Cerebellar nuclear complex (tissue), 1 donor: ENCODE measurements at places on chromosomes 7 and 10.

DNA sequence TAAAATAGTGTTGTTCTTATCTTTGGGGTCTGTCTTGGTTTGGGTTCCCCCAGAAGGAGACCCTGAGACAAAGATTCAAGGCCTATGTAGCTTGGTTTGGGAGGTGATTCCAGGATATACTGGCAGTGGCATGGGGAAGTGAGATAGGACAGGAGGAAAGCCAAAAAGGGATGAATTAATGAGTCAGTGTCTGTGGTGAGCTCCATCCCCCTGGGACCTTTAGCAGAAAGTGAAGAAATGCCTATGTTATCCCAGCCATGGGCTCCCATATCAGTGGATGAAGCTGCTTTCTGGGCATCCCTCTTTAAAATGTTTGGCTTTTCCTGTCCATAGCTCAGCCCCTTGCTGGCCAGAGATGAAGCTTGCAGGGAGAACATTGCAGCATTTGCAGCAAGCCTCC is 217.0 kb upstream of the CTBP2 start:
- no peak for DNase-seq

- no peak for DNase-seq
Measured at GRCh38 chr7:1176891-1177373, 16.9 kb upstream of the ZFAND2A start.

DNA sequence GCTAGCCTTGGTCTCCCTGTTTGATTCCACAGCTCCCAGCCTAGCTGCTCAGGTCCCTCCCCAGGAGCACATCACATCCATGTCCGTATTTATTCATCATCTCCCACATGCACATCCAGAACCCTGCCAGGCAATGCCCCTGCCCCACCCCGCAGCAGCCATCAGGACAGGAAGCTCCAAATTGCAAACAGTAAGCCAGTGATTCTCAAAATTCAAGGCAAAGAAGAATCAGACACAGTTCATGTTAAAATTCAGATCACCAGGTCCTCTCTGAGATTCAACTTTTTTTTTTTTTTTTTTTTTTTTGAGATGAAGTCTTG is 17.7 kb downstream of the LRRC20 start:
- no peak for DNase-seq

- DNase-seq = no peak
Measured at GRCh38 chr7:47600199-47601118, 18.5 kb upstream of the TNS3 start.

DNA sequence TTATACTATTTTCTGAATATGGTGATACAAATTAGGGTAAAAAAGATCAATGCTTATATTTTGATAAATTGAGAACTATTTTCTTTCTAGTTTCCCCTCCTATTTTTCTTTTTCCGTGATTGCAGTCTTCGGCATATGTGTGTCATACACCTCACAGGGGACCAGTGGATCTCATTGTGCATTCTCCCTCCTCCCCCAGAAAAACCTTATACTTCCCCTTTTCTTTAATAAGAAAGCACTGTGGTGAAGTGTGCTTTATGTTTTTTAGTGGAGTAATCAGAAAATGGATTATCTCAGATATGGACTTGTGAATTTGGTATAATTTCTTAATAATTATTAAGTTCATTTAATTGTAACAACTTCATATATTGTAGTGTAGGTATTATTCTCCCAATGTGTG is 72.8 kb downstream of the BICC1 start:
- no peak for DNase-seq

GRCh38 chr10:89250865-89251408 is 638 bp downstream of the LIPA start:
- DNase-seq = no peak

DNA sequence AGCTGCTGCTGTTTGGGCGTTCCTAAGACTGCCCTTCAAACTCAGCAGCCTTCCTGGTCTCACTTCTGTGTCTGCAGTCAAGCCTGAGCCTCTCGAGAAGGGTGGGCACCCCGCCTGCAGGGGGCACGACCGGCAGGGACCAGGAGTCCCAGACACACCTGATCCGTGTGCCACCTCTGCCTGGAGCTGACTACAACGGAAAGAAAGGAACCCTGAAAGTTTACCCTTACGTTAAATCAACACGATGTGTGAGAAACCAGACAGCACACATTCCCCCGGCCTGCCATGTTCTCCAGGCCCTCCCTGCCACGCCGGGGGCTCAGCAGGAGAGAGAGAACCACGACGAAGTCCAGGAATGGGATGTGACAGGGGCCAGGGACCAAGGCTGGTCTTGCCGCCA is 5.0 kb downstream of the MAD1L1 start:
- no peak for DNase-seq

DNA sequence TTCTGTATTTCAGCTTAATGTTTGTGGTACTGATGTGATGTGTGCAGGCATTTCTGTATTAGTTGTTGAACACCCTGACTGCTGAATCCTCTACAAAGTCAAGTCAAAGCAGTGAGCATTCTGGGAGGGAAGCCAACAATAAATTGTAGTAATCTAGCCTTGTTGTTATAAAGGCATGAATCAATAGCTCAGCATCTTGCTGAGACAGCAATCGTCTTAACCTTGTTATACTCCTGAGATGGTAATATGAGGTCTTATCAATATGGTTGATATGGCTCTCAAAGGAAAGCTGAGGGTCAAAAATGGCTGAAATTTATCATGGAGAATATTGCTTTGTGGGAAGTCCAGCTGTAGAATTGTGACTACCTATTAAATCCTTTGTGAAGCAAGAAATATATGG is 299.4 kb downstream of the DNAJB9 start:
- no peak for DNase-seq

- no peak for DNase-seq
Measured at GRCh38 chr7:112481833-112482670, 1.3 kb downstream of the LSMEM1 start.

- DNase-seq = no peak
Measured at GRCh38 chr7:126150278-126150958, 1102.3 kb downstream of the GRM8 start.

- no peak for DNase-seq
Measured at GRCh38 chr10:30063099-30063498, 3.7 kb upstream of the JCAD start.

GRCh38 chr7:84194484-84195271 is at the start of gene SEMA3A:
TSS of gene SEMA3A (minus strand) at chr7:84194789. CDS start at chr7:84194586, 203 bp downstream.
- no peak for DNase-seq

GRCh38 chr7:122166740-122167139 is 22.7 kb upstream of the AASS start:
- DNase-seq = no peak

GRCh38 chr7:44748948-44749731 is 493 bp downstream of the ZMIZ2 start:
- DNase-seq = no peak

GRCh38 chr7:135247746-135248471 is 14.3 kb downstream of the STRA8 start:
- no peak for DNase-seq

GRCh38 chr7:111174510-111174909 is 83.6 kb downstream of the LRRN3 start:
- DNase-seq = no peak

- no peak for DNase-seq
Measured at GRCh38 chr10:52558090-52558489, 214.5 kb downstream of the MBL2 start.

- DNase-seq = no peak
Measured at GRCh38 chr10:31353574-31353973, 34.6 kb downstream of the ZEB1 start.

- DNase-seq = no peak
Measured at GRCh38 chr7:132117636-132118035, 458.6 kb downstream of the PLXNA4 start.

DNA sequence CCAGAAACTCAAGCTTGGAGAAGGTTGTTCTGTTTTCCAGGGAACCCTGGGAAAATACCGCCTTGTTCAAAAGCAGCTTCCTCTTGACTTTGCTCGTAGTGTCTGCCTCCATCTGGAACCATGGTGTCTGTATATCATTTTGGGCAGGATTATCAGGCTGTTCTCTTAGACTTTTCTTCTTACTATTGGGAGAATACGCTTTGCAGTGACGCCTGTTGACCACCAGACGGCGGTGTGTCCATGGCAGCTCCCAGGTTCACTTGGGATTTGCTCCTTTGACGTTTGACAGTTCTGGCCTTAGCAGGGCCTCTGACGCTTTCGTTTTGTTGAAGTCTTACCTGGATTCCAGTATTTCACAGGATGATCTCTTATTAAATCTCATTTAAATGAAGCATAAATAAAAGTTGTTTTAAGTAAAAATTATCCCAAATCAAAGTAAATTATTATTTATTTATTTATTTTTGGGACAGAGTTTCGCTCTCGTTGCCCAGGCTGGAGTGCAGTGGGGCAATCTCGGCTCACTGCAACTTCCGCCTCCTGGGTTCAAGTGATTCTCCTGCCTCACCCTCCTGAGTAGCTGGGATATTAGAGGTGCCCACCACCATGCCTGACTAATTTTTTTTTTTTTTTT is 41.8 kb upstream of the GJD4 start:
- no peak for DNase-seq

DNA sequence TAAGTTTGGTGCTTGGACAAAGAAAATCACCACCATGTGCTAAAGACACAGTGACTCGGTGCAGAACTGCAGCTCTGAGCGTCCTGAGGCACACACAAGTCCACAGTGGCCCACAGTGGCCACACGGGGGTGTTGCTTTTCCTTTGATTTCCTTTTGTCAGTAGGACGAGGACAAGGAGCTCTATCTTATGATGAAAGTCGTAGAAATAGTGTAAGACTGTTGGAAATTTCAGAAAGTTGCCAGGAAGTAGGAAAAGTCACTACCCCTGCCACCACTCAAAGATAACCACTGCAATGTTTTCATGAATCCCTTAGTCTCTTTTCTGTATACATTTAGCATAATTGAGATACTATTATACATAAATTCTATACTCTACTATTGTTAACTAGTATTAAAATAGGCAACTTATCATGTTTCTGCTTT is 146.0 kb downstream of the TNS3 start:
- DNase-seq = peak; percentile 62

GRCh38 chr7:44291733-44292419 is 33.5 kb downstream of the CAMK2B start:
- no peak for DNase-seq

DNA sequence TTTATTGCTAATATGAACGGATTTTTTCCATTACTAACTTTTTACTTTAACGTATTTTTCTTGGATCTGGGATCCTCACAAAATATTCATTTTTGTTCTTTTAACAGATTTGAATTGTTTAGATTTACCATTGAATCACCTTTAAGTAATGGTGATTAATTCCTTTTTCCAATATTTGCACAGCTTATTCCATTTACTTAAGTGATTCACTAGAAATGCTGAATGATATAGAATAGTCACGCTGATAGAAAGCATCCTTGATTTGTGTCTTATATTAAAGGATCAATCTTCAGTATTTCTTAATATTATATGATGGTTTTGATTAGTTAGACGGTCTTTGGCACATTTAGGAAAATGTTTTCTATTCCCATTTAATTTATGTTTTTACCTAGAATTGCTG is 116.4 kb upstream of the LRRTM3 start:
- no peak for DNase-seq

DNA sequence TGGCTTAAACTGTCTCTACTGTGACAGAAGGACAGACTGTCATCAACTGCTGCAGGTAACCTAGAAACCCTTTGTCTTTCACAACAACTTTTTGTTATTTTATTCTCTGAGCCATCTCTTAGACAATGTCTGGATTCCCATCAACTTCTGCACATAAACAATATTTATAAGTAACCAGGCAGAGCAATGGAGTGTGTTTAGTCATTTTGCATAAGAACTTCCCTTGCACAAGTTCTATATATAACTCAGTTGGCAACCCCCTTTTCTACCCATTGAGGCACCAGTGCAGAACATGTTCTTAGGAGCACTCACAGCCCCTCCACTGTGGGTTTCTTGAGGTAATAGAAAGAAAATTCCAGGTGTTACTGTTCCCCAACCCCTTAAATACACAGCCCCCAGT is 65.0 kb upstream of the IL6 start:
- DNase-seq = no peak

GRCh38 chr7:22715969-22716368 is 11.0 kb upstream of the IL6 start:
- DNase-seq = no peak

DNA sequence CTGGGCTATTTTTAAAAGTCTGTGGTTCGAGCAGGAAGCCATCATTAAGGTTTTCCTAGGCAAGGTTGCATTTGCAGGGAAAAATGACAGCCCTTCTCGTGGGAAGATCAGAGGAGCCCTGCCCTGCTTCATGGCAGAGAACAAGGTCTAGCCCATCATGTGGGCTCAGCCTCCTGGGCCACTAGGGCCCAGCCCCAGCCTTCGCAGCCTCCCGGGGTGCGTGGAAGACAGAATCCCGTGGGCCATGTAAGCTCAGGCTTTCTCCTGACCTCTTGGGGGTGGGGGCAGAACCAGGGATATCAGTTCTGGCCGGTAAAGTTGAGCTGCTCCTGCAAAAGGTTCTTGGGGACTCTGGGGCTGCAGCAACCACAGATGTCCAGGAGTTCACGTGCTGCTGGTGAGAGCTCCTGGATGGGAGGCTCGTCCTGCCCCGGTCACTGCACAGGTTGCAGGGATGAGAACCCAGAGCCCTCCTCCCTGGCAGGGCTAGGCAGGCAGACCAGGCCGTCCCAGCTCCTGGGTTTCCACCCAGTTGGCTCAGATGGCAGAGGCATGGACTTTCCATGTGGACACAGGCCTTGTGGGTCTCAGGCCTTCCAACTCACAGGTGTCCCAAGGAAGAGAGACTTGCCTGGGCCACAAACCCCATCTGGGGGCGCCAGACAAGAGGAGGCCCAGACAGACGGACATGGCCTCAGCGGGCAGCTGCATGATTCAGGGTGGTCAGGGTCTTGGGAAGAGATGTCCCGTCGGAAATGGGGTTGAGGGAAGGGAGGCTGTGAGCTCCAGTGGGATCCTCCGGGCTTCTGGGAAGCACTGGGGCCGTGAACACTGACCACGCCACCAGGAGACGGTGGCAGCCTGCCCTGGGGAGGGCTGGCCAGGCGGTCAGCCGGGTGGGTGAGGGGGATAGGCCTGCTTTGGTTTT is 126.2 kb downstream of the NEURL1 start:
- no peak for DNase-seq

- no peak for DNase-seq
Measured at GRCh38 chr10:58661336-58661735, 148.7 kb downstream of the BICC1 start.

GRCh38 chr10:95355301-95355700 is 64.5 kb upstream of the PDLIM1 start:
- DNase-seq = no peak

DNA sequence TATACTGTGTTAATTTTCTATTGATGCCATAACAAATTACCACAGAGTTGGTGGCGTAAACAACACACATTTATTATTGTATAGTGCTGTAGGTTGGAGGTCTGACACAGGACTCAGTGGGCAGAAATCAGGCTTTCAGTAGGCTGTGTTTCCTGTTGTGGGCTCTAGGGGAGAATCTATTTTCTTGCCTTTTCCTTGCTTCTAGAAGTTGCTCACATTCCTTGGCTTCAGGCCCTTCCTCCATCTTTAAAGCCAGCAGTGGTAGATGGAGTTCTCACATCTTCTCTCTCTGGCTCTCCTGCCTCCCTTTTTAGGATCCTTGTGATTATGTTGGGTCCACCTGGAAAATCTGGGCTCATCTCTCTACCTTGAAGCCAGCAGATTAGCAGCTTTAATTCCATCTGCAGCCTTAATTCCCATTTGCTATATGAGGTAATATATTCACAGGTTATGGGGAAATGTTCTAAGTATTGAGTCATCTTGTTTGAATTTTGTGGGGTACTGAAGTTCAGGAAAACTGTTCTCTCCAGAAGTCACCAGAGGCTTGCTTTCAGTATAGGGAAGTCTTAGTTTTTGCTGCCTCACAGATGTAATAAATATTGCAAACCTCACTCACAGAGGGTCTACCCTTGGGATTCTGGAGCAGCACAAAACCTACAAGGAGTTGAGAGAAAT is 38.9 kb downstream of the CCNY start:
- no peak for DNase-seq
